ENCODE measurements at places on chromosomes 3 and 15.

- no peak for DNase-seq
Observed at GRCh38 chr3:55197021-55197420, 269.2 kb upstream of the LRTM1 start.

DNA sequence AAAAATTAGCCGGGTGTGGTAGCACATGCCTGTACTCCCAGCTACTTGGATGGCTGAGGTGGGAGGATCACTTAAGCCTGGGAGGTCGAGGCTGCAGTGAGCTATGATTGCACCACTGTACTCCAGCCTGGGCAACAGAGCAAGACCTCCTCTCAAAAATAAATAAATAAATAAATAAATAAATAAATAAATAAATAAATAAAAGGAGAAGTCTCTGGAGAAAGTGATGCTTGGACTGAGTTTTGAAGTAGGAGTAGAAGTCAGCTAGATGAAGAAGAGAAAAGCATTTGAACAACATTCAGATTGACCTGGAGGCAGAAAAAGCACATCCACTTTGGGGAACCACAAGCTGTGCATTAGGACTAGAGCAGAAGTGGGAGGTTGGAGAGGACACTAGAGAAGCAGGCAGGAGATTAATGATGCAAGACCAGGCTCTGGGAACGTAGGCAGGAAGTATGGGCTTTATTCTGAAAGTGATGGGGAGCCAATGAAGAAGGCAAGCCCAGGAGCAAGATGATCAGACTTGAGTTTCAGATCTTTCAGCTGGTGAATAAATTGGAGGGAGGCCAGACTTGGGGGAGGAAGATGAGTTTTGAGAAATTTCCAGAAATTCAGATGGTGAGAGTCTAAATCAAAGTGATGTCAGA is 48.7 kb downstream of the KLHL6 start:
- DNase-seq, result no peak

DNA sequence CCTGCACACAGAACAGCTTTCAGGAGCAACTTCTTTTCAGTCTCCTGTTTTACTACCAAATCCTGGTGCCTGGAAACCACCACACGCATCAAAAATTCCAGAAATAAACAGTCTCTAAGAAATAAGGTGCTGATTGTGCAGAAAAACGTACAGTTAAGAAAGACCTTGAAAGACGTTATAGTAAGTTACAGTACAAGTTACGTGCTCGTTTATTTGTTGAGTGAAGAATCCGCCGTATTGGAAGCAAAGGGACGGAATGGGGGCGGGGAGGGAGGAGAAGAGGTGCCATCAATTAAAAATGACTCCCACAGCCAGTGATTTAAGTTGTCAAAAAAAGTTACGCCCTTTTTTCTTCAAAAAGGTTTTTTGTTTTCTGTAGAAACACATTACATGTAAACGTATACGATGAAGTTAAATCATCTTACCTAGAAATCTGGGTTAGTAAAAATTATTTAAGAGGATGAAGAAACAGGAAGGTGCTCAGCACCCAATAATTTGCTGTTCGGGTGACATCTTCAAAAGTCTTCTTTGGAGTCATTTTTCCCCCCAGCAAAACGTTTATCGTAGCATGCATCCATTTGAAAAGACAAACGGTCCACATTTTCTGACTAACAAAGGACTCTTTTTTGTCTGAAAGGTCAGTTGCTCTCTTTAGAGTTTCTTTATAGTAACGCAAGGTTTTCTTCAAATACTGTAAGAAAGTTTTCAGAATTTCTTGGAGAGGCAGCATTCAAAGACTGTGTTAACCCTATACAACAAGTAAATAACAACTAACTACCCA is 782 bp upstream of the UACA start:
- DNase-seq, result no peak

DNA sequence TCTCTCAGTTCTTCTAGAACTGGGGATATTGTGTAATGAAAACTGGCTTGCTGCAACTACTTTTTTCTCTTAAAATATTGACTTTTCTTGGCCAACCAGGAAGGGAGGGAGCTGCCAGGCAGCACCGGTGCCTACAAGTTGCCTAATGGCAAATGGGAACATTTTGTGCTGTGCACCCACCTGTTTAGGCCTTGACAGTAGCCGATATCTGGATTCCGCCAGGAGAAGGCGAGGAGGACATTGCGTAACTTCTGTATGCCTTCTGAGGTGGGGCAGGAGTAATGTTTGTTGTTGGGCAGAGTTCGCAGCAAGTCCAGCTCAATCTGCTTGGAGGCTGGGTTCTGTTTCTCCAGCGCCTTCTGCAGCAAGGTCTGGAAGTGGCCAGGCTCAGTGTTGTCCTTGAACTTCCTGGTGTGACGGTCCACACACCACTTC is 64.9 kb downstream of the TBC1D2B start:
- DNase-seq, result no peak

- no peak for DNase-seq
Observed at GRCh38 chr3:32869513-32870047, 51.8 kb downstream of the TRIM71 start.

DNA sequence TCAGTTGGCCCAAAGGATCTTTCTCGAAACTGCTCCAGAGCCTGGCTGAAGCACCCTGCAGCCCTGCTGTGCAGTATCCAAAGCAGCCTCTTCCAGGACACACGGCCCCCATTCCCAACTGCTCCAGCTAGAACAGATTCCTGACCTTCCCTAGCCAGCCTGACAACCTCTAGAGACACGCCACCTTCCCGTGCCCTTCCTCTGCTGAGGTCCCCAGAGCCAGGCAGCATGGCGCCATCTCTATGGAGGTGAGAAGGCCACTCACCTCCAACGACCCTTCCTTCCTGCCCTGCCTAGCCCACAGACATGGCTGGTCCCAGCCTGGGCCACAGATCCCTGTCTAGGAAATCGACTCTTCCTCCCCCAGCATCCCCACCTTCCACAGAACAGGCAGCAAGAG is 3.1 kb downstream of the KIF7 start:
- no peak for DNase-seq

DNA sequence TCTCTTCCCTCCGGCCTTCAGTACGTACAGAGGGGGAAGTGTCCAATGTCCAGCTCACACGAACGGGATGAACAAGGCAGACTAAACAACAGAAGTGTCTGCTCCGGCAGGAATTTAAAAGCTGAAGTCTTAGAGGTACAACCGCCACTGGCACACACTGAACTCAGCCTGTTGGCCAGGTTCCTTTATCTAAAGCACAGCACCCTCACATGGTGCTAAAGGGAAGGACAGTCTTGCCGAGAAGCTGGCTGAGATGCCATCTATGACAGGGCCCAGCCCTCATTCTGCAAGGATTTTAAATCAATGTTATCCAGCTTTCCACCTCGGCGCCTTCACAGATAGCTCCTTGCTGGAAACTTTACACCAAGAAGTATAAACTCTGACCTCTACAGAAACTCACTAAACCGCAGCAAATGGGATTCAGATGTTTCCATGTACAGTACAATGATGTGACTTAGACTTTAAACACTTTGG is 2.8 kb downstream of the ADAMTS17 start:
- DNase-seq, result no peak

- no peak for DNase-seq
Observed at GRCh38 chr3:25420147-25420546, 7.9 kb upstream of the RARB start.

DNA sequence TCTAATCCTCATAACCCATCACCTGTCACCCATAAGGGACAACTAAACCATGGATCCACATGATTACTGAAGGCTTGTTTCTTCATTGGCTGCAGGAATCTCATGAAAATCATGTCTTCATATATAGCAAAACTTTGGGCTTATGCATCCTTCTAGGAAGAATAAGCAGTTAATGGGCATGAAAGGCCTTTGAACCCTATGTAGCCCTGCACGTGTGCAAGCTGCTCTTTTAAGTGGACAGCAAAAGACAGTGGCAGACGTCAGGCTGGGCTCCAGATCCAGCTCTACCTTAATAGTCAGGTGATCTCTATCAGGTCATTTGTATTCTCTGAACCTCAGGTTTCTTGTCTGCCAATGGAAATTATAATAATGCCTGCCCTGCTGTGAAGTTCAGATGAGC is 18.9 kb downstream of the CYP19A1 start:
- no peak for DNase-seq

DNA sequence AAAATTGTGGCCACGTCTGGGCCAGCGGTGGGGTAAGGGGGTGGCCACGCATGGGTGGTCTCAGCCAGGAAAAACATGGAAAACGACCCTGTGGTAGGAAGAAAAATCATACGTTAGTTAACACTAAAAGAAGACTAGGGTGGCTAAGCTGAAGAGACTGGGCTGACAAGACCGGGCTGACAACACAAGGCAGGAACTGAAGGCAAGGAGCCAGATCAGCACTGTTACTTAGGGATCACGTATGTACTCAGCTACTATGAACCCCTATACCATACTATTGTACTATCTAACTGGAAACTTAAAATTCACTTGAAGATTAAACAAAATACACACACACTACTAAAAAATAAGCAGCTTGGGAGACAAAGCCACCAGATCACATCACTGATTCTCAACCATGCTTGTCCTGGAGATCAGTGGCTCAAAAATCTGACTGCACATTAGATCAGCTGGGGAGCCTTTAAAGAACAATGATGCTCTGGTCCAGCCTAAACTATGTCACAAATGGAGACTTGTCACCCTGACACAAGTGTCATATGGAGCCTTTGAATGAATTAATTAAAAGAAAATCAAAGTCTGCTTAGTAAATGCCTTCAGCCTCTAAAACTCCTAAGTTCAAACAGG is 442.2 kb downstream of the SHQ1 start:
- no peak for DNase-seq

- DNase-seq, result no peak
Observed at GRCh38 chr3:196121066-196121465, 39.2 kb upstream of the TFRC start.

DNA sequence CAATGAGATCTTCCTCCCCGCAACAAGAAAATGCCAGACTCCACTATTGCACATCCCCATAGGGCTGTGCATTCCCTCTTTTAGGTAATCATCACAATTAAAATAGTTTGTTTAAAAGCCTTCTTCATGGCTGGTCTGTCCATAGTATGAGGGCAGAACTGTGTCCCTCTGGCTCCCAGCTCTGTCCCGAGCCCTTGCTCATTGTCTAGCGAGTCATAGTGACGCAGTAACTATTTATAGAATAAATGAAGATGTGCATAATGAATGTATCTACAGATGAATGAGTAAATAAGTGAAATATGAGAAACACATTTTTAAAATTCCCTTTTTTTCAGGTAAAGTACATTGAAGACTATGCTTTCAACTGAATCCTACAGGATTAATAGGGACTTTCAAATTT is 128.4 kb upstream of the TMC3 start:
- no peak for DNase-seq

GRCh38 chr3:139104062-139104461 is 59.4 kb upstream of the PRR23C start:
- no peak for DNase-seq

DNA sequence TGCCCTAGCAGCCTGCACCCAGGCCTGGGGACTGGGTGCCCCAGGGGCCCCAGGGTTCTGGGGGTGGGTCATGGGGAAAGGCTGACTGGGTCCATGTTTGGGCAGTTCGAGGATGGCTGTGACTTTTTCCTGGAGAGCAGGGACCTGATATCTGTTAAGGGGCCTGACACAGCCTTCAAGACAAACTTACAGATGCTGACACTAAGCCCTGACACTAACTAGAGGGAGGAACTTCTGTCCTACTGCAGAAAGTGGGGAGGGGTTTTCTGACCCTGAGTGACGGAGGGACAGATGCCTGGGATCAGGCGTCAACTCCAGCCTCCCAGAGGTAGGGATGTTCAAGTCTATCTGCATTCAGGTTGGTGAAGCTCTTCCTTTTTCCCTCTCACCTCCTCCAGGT is 45.0 kb upstream of the SLC6A11 start:
- DNase-seq, result no peak

DNA sequence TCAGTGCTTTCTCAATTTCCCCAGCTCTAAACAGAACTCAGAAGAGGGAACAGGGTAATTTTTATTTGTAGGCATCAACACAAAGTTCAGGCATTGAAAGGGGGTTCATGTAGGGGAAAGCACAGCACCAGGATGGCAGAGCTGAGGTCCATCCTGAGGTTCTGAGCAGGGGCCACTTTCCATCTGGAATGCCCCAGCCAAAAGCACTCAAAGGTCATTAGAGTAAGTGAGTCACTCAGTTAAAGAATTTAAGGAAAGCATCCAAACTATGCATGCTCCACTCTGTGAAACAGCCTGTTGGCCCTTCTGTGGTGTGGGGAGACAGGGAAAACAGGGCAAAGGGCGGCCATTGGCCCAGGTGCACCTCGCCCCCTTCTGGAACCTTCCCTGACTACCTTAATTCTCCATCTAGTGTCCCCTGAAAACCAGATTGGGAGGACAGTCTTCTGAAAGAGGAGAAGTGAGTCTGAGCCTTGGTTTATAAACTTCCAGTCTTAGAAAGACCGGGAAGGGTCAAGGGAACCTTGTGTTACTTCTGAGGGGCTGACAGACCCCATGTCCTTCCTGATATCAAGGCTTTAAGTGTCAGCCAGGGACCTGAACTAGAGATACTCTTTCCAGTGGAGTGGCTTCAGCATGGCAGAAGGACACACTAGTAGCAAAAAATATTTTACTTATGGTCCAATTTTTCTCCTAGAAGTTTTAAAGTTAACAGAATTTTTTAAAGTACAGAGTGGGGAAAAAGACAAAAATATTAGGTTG is 133.3 kb downstream of the MYLK start:
- no peak for DNase-seq

- DNase-seq, result no peak
Observed at GRCh38 chr15:98896002-98896721, 111.4 kb downstream of the PGPEP1L start.

- DNase-seq, result no peak
Observed at GRCh38 chr3:129599607-129600006, 6.9 kb downstream of the PLXND1 start.

DNA sequence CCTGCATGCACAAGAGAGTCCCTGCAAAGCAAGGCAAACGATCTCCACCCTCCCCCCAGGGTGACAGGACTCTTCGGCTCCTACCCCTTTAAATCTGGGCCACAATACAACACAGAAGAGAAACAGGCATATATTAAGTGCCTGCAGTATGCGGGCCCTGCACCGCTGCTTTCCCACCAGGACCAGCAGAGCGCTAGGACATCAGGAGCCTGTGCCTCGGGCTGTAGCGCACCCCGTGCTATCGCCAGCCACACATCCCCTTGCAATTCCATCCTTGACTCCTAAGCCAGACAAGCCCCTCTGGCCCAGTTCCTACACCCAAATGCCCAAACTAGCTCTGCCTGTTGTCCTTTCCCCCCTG is 4.1 kb downstream of the GALNT15 start:
- no peak for DNase-seq

GRCh38 chr3:14634763-14635400 is 16.7 kb upstream of the CCDC174 start:
- no peak for DNase-seq

- DNase-seq, result no peak
Observed at GRCh38 chr3:46480491-46481195, 15.9 kb upstream of the LTF start.

DNA sequence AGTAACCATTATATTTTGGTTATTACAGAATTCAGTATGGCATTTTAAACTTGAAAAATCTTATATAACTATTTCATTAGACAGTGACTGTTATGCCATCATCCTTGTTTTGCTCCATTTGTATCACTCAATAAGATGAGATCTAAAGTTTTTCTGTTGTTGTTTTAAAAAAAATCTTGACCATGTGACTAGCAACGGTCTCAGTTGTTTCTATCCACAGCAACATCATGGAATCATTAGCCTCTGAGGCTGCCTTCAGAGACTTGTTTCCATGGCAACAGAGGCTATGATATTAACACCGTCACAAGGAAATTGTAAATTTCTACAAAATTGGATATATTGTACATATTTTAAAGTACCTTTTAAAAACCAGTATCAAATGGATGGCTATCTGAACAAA is 129.8 kb downstream of the DLG1 start:
- DNase-seq, result no peak

- no peak for DNase-seq
Observed at GRCh38 chr3:65334045-65334665, 646.4 kb upstream of the ADAMTS9 start.

GRCh38 chr3:179410331-179410730 is 40.9 kb downstream of the GNB4 start:
- no peak for DNase-seq

All from stimulated activated CD4-positive, alpha-beta T cell treated with anti-CD3 and anti-CD28 coated beads, TNF-alpha, amount 100 ng/mL, for 1 hour (primary cell).